ENCODE measurements at places on chromosomes 16 and 17.
A peak's percentile ranks its signal among the peaks of the same experiment; 100 is the strongest.

DNA sequence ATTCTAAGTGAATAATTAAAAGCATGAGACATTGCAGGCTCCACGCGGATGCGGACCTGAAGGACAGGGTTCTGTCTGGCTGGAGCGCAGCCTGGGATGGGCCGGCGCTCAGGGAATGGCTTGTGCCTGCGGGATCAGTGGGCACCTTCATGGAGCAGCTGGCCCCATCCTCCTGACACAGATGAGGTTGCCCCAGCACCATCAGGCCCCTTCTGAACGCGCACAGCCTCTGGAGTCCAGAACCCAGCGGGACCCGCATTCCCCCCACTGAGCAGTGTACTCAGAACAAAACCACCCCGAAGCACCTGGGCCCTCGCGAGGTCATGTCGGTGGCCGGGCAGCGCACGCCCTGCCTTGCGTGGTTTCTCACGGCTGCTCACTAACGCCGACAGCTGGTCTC, 70.5 kb upstream of the CHMP6 start:
- no peak for DNase-seq

DNA sequence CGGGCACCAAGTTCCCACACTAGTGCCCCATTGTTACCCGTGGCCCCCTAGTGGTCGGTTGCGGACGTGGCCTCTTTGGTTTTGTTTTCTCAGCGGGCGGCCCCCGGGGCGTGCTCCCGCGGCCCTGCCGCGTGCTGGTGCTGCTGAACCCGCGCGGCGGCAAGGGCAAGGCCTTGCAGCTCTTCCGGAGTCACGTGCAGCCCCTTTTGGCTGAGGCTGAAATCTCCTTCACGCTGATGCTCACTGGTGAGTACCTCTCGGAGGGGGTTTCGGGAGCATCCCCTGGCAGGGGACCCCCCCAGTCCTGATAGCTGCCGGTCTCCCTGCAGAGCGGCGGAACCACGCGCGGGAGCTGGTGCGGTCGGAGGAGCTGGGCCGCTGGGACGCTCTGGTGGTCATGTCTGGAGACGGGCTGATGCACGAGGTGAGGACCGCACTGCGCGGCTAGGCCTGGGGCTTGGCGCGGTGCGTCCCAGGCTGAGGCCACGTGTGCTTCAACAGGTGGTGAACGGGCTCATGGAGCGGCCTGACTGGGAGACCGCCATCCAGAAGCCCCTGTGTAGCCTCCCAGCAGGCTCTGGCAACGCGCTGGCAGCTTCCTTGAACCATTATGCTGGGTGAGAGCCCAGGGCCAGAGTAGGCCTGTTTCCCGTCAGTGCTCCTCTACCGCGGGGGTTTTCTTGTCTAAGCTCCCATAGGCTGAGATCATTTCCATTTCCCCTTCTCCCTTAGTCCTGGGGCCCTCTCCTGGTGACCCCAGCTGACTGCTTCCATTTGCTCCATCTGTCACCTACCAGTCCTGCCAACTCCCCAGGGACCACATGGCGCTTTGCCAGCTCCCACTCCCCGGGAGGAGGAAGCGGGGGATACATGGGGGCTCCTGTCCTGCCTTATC, 1.7 kb downstream of the SPHK1 start:
- DNase-seq: peak; percentile 81

DNA sequence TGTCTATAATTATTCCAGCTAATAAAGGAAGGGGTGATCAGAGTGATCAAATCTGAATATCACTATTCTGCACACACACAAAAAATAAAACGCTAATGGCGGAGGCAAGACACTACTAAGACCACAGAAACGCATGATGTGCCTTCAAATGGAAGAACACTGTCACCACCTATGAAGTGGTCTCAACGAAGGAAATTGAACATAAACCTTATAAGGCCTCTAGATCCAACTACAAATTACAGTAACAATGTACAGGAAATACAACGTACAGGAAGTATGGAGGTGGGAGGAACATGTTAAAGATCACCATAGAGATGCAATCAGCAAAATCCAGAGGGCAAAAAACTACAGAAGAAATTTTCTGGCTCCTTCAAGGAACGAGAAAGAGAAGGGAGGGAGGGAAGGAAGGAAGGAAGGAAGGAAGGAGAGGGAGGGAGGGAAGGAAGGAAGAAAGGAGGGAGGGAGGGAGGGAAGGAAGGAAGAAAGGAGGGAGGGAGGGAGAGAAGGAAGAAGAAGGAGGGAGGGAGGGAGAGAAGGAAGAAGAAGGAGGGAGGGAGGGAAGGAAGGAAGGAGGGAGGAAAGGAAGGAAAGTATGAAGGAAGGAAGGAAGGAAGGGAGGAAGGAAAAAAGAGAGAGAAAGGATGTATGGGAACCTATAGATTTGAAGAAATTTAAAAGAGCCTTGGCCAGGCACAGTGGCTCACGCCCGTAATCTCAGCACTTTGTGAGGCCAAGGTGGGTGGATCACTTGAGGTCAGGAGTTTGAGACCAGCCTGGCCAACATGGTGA, 3.1 kb upstream of the SGCA start:
- DNase-seq: no peak

DNA sequence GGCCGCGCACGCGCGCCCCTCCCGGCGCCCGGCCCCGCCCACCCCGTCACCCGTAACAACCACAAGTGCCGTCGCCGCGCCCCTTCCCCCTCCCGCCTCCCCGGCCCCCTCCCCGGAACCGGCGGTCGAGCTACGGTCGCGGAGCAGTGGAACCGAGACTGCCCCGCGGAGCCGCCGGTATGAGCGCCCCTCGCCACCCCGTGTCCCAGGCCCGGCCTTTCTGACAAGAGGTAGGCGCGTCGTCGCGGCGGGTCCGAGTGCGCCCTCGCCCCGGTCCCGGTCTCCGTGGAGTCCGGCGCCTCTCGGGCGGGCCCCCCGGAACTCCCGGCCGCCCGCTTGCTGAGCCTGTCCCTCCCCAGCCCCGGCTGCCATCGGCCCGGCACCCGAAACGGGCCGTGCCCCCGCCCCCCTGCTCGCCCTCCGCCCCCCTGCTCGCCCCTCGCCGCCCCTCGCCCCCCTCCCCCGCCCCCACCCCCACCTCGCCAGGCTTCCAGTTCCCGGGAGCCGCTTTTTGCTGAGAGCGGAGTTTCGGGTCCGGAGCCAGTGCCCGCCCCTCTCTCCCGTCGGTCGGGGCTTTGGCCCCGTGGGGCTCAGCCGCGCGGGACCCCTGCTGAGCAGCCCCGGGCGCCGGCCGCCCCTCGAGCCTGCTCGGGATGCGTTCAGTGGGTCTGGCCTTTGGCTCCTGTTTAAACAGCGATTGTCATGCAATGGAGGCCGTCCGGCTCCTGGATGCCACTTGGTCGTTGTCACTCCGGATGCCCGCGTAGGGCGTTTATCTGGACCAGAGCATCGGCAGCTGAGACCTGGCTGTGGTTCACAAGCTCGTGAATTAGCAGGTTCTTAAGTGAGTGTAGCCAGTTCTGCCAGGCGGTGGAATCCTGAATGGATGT, at the start of gene SEC14L1:
SEC14L1 (plus strand) TSS at position 92 of the 890 bp plus-strand sequence. CDS start 2,628 bp downstream, outside the sequence.
- peak; percentile 63 for DNase-seq
